Aorta (tissue), 5 donors: ENCODE measurements at places on chromosomes 13 and 19. TPM values are rescaled to one million over a fixed set of nuclear protein-coding genes. Genes with fewer than 3 reads are reported as not detected.

SYNGR4 gene
- polyA plus RNA-seq, result not detected

PLIN4 gene
- 0.63 TPM for polyA plus RNA-seq

LRRC25 gene
- polyA plus RNA-seq, result 2.2 TPM

NECTIN2 gene
- polyA plus RNA-seq, result 27.8 TPM

NXNL1 gene
- polyA plus RNA-seq, result not detected

FGF22 gene
- polyA plus RNA-seq, result 0.63 TPM

ALOX5AP gene
- polyA plus RNA-seq, result 35.4 TPM

- DNase-seq, result no peak
Observed at GRCh38 chr19:8635422-8635821, 5.0 kb downstream of the NFILZ start.

DNA sequence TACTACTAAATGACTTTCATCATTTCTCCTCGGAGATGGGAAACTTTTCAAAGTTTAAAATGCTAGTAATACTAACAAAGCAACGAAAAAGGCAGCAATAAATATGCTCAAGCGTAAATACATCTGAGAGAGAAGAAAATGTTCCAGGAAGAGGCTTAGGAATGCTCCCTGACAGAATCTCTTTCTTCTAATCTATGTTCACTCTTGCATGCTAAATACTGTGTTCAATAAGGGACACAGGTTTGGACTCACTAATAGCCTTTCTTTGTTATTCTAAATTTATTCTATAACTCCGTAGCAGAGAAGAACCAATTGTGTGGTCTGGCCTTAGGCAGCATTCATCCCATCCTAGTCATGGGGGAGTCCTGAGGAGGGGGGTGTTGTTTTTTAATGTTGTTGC lies 823.0 kb downstream of the PCDH9 start:
- no peak for DNase-seq

GRCh38 chr19:16890461-16891184 lies 1.8 kb downstream of the F2RL3 start:
- no peak for DNase-seq

DNA sequence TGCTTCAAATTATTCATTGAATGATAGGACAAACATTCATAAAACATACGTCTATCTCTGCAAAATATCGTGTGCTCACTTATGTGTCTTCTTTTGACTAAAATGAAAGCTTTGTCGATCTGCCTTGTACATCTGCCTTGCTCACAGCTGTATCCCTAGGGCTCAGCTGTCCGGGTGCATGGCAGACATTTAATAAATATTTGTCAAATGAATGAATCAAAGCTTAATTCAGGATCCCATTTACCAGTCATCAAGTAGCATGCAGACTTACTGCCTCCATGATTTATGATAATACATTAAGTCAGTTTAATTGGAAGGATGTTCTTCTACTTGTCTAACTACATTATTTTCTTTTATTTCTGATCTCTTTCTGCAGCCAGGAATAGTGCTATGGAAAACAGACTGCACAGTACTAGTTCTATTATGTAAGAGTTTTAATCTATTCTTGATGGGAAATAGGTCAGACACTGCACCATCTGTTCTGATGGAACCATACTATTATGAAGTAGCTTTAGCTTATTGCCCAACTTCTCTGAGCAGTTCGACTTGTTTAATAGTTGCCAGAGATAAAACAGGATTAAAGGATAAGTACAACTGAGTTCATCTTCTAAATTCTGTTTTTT lies 13.2 kb downstream of the SLC46A3 start:
- no peak for DNase-seq

GRCh38 chr19:47878906-47879305 lies 7.2 kb downstream of the SULT2A1 start:
- DNase-seq, result no peak

GRCh38 chr13:75319254-75319653 lies 162.7 kb downstream of the TBC1D4 start:
- DNase-seq, result no peak

- DNase-seq, result no peak
Observed at GRCh38 chr13:84845907-84846619, 953.2 kb downstream of the SLITRK6 start.

DNA sequence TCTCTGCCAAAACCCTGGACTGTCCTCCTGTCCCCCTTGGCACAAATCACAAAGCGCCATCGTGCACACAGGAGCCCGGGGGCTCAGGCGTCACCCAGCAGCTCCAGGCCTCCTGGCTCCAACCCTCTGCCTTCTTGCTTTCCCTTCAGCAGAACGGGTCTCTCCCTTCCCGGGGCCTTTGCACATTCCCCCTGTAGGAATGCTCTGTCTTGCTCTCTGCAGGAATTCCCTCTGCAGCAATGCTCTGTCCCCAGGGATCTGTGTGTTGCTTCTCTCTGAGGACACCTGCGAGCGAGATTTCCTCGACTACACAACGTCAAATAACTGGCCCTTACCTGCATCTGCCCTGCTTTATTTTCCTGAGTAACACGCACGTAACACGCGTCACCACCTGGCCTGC lies 13.3 kb upstream of the RASA3 start:
- DNase-seq, result peak; percentile 42

GRCh38 chr19:12913011-12913561 lies 6.0 kb downstream of the SYCE2 start:
- peak; percentile 89 for DNase-seq

GRCh38 chr13:87622971-87623370 lies 48.2 kb upstream of the SLITRK5 start:
- DNase-seq, result no peak

GRCh38 chr19:13404236-13404635 lies 102.0 kb downstream of the CACNA1A start:
- no peak for DNase-seq

DNA sequence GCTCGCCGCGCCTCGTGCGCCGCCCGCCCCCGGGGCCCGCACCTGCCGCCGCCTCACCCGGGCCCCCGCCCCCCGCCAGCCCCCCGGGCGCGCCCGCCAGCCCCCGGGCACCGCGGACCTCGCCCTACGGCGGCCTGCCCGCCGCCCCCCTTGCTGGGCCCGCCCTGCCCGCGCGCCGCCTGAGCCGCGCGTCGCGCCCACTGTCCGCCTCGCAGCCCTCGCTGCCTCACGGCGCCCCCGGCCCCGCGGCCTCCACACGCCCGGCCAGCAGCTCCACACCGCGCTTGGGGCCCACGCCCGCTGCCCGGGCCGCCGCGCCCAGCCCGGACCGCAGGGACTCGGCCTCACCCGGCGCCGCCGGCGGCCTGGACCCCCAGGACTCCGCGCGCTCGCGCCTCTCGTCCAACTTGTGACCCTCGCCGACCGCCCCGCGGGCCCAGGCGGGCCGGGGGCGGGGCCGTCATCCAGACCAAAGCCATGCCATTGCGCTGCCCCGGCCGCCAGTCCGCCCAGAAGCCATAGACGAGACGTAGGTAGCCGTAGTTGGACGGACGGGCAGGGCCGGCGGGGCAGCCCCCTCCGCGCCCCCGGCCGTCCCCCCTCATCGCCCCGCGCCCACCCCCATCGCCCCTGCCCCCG lies 17.2 kb downstream of the POLRMT start:
- DNase-seq, result no peak

DNA sequence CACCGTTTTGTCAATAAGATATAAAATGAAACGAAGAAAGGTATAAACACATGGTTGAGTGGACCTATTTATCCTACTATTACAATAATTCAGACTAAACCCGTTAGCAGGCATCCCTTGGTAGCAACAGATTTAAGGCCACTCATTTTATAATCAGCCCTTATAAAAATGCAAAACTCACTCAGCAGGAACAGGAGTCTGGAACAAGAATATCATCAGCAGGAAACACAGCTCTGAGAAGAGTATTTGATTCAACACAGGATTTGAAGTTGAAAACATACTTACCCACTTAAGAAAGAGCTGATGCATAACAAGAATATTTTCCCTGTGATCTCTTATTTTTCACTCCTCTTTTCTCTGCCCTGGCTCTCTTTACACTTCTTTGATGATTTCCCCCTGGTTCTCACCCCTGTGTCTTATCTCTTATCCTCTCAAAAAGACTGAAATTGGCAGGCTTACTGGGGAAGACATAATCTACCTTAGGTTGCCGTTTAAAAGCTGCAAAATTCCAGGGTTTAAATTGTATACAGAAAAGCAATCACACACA lies 1722.7 kb downstream of the SLITRK5 start:
- no peak for DNase-seq

GRCh38 chr13:110161112-110161882 lies 145.7 kb downstream of the COL4A1 start:
- DNase-seq, result peak; percentile 68

DNA sequence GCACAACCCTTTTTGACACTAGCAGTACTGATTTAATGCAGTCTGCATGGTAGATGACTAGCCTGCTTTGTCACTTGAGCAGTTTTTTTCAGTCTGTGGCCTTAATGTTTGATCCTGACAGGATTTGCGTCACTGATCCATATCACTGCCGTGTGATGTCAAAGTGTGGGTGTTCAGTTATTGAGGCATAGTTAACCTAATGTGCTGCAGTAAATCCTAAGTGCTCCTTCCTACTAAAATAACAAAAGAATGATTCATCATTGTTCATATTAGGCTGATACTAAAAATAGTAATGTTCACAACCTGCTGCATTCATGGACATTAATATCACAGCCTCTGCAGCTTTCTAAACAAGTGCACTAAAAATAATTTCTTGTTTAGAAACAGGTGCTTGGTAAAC lies 121.9 kb upstream of the MLNR start:
- DNase-seq, result no peak

DNA sequence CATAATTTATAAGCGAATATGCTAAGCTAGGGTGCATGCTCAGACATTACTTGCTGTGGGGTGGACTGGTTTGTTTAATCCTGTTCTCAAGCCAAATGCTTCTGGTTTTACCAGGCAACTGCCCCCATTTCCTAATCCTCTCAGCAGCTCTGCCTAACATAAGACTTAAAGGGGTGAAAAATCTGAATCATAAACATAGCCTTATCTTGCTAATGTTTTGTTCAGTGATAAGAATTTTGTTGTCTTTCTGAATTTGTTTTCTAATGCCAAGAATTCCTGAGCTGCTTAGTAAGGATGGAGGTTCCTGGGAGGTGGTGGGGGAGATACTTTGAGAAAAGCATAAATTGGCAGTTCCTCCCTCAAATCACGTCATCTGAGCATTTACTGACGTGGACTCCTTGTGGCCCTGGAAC lies 42.7 kb downstream of the ING1 start:
- no peak for DNase-seq
